ENCODE measurements at places on chromosomes 3 and 15.

GRCh38 chr15:32704395-32704981 lies 13.3 kb upstream of the GREM1 start:
- no peak for DNase-seq

GRCh38 chr3:107765524-107765923 lies 242.8 kb downstream of the BBX start:
- DNase-seq = no peak

DNA sequence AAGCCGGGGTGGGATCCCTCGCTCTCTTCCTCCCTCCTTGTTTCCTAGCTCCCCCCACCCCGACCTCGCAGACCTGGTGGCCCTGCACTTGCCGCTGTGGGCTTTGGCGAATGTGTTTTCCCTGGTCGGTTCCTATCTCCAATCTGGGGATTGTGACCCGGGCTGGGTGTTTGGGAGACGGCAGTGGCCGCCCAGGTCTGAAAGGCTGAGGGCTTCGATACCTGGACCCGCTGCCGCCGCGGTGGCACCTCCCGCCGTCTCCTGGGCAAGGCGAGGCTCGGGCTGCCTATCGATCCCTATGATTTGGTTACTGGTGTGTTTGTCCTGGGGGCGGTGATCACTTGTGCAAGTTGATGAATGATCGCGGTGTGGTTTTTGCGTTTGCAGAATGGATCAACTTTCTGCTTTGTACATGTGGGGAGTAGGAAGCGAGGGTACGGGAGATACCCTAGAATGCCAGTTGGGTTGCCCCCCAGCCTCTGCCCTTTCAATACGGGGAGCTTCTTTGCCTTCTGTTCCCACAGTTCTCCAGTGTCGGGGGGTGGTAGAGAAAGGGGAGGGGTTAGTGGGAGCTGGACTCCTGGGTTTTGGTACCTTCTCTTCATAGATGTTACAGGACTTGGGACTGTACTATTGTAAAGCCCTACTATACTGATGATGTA lies 3.0 kb downstream of the BBX start:
- DNase-seq = no peak

DNA sequence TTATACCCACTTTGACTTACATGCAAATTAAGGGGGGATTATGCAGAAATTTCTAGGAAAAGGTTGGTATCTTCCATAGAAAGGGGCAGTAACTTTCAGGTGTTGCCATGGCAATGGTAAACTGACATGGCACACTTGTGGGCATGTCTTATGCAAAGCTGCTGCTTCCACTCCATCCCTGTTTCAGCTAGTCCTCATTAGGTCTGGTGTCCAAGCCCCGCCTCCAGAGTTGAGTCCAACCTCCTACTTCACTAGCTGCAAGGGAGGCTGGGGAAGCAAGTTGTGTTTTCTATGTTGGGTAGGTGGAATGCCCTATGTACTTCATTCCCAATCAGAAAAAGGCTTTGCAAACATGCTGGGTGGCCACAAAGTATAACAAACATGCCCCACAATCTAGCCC lies 14.7 kb upstream of the KLHL40 start:
- no peak for DNase-seq

GRCh38 chr3:116084999-116085791 lies 360.1 kb downstream of the LSAMP start:
- no peak for DNase-seq

GRCh38 chr3:58880182-58880581 lies 169.6 kb downstream of the CFAP20DC start:
- no peak for DNase-seq

- no peak for DNase-seq
Observed at GRCh38 chr3:10968401-10968800, 24.1 kb upstream of the SLC6A1 start.

DNA sequence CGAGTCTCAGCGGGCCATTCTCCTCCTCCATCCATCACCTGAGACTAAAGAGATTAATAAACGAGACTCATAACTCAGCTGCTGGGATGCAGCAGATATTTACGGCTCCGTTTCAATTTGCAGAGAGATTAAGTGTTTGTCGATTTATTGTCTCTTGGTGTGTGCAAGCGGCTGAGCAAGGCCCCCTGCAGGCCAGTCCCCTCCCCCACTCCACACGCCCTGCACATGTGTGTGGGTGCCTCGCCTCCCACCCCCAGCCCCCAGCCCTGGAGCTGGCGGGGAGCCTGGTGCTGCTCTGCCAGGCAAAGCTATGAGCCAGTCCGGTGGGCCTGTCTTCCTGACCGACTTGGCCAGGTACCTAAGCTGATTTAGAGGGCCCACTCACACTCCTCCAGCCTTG lies 63.0 kb downstream of the CYP11A1 start:
- no peak for DNase-seq
